ENCODE measurements at places on chromosomes 13 and 19. TPM values are rescaled to one million over a fixed set of nuclear protein-coding genes. Genes with fewer than 3 reads are reported as not detected.

ZNF763 gene
- total RNA-seq, result 3.3 TPM

SACS gene
- total RNA-seq, result 11.2 TPM

SCAMP4 gene
- 17.8 TPM for total RNA-seq

DNA sequence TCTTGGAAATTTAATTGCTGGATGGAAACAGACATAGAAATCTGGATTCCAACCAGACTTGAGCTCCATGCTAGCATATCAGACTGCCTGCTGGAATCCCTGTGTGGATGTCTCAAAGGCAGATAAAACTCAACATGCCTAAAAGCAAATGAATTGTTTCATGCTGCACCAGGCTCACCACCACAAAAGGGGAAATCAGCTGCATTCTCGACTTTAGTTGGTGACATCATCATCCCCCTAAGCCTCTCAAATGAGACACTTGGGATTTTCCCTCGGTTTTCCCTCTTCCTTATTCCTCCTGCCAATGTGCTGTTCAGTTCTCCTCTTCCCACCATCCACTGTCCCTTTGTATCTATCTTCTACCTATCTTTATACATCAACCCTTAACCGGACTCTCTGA, 134.3 kb downstream of the ZDHHC20 start:
- DNase-seq, result no peak
- H3K36me3 ChIP-seq, result no peaks in the 10 kb centered on the region
- H3K27me3 ChIP-seq, result no peaks in the 10 kb centered on the region
- no peak overlapping the region for H3K4me3 ChIP-seq
- no peak overlapping the region for H3K27ac ChIP-seq

DNA sequence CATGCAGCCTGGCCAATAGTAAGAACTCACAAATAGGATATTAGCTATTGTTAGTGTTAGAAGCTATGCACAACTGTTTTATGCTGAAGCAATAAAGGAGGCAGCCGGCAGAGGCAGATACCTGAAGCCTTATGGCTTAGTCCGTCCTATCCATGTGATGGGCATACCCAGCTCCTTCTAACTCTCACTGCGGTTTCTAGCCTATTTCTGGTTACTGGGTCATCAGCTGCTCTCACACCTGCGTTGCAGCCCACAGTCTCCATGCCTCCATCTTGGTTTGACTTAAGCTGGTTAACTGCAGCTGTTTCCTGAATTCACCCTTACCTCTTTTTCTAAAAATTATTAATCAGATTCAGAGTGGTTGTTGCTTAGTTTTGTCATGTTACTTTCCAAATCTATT, 40.5 kb upstream of the CNMD start:
- H3K27ac ChIP-seq, result no peak overlapping the region
- DNase-seq, result no peak
- H3K4me1 ChIP-seq, result no peaks in the 10 kb centered on the region
- no peaks in the 10 kb centered on the region for H3K36me3 ChIP-seq
- no peak overlapping the region for H3K4me3 ChIP-seq

DNA sequence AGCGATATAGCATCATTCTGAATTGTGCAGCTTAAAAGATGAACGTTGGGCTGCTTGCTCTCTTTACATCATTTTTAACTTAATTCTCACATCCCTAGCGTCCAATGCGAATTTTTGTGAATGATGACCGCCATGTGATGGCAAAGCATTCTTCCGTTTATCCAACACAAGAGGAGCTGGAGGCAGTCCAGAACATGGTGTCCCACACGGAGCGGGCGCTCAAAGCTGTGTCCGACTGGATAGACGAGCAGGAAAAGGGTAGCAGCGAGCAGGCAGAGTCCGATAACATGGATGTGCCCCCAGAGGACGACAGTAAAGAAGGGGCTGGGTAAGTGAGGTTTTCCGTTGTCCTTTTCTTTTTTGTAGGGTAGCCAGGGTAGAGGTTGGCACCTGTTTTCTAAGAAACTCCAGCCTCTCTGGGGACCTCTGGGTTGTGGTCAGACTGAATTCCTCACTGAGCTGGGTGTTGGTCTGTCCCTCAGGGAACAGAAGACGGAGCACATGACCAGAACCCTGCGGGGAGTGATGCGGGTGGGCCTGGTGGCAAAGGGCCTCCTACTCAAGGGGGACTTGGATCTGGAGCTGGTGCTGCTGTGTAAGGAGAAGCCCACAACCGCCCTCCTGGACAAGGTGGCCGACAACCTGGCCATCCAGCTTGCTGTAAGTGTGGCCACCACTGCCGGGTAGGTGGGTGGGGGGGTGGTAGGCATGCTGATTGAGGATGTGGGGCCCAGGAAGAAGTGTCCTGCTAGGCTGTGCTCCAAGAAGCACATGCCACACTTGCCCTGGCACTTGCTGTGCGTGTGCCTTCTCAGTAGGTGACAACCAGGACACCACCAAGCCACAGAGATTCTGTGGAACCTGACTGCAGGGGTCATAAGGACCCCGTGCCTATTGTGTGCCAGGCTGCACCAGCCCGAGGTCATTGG, 17.0 kb downstream of the ILF3 start:
- no peak overlapping the region for H3K4me3 ChIP-seq
- H3K4me1 ChIP-seq, result no peaks in the 10 kb centered on the region
- H3K36me3 ChIP-seq, result peaks cover 66% of the 10 kb centered on the region
- no peak for DNase-seq

- no peak overlapping the region for H3K27ac ChIP-seq
- H3K27me3 ChIP-seq, result no peaks in the 10 kb centered on the region
- H3K4me1 ChIP-seq, result no peaks in the 10 kb centered on the region
Observed at GRCh38 chr13:106010836-106011235, 524.6 kb downstream of the EFNB2 start.

GRCh38 chr19:41924151-41925145, 3.8 kb downstream of the ERFL start:
- DNase-seq, result no peak
- H3K27me3 ChIP-seq, result peaks cover 99% of the 10 kb centered on the region
- peaks cover 24% of the 10 kb centered on the region for H3K4me1 ChIP-seq
- H3K4me3 ChIP-seq, result no peak overlapping the region

- no peak overlapping the region for H3K4me3 ChIP-seq
- DNase-seq, result peak; percentile 74
Observed at GRCh38 chr19:5585461-5586299, 17.9 kb upstream of the TINCR start.

DNA sequence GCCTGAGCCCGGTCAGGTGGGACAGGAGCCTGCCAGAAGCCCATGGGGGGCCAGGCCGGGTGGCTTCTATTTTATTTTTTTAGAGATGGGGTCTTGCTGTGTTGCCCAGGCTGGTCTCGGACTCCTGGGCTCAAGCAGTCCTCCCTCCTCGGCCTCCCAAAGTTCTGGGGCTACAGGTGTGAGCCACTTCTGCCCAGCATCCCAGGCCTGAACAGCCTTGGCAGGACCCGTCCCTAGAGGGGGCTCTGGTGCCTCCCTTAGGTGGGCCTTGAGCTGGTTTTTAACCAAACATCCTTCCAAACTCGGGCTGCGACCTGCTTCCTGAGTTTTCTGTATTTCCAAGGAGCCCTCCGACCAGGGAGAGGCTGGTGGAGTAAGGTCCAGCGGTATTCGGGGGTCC, 10.5 kb downstream of the COMP start:
- peaks cover 7% of the 10 kb centered on the region for H3K27me3 ChIP-seq
- H3K4me3 ChIP-seq, result no peak overlapping the region
- peaks cover 20% of the 10 kb centered on the region for H3K4me1 ChIP-seq

Data from stomach (tissue), 19 donors.